ENCODE measurements at places on chromosomes 12 and 14.

DNA sequence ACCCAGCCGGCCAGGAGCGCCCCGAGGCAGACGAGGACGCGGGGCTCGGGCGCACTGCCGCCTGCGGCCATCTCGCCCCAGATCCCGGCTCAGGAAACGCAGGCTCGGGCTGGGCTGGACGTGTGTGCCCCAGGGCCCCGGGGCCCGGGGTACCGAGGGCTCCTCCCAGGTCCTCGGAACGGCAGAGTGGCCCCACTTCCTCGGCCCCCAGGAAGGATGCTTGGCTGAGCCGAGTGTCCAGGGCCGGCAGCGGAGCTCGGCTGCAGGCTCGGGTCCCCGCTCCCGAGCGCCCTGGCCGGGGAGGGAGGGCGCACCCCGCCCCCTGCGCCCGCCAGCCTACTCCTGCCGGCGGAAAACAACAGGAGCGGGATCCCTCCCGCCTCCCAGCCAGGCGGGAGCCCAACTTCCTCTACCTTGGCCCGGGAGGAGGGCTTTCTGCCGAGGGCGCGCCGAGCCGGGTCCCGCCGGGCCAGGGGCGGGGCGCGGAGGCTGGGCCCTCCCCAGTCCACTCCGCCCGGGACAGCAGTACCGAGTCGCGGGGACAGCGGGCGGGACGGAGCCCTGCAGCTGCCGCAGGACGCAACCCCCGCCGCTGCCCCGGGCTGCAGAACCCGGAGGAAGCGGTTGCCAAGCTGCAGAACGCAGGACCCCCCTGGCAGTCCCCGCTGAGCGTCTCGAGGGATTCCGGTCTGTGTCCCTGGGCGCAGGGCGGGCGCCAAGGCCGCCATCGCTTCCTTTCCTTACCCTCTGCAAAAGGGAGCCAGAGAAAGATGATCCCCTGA, at the start of gene VSIG10:
TSS of gene VSIG10 (minus strand) at position 411 of the 782 bp plus-strand sequence. CDS start at position 71, 340 bp downstream.
- peak; percentile 83 for DNase-seq

GRCh38 chr14:102180248-102180998, 40.7 kb downstream of the WDR20 start:
- DNase-seq = peak; percentile 42

DNA sequence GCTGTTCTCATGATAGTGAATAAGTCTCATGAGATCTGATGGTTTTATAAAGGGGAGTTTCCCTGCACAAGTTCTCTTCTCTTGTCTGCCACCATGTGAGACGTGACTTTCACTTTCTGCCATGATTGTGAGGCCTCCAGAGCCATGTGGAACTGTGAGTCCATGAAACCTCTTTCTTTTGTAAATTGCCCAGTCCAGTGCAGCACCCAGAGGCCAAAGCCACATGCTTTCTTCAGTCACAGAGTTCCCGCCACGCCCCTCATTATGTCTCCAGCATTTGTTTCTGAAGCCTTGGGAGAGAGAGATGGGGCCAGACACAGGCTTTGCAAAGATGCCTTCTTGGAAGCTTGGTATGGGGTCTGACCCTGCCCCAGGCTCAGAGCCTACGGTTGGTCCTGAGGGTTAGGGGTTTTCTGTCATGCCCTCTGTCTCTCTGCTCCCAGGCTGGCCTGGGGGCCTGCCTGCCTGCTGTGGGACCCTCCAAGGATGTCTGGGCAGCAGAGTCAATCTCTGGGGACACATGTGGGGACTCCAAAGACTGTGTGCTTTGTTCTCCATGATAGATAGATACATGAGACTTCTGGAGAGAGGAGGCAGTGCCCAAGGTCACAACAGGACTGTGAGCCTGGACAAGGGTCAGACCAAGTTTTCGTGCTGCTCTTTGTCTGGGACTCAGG, 114.1 kb upstream of the PRMT8 start:
- no peak for DNase-seq

- DNase-seq = no peak
These were observed 4.9 kb downstream of the HNRNPA1 start for GRCh38 chr12:54285150-54286041.

- no peak for DNase-seq
These were observed 34.3 kb downstream of the OVCH1 start for GRCh38 chr12:29463198-29463597.

- DNase-seq = no peak
These were observed 688 bp downstream of the C12orf71 start for GRCh38 chr12:27081668-27082111.

Measured in muscle of leg (tissue), 16 donors.